ENCODE measurements at places on chromosomes 16 and 17.

DNA sequence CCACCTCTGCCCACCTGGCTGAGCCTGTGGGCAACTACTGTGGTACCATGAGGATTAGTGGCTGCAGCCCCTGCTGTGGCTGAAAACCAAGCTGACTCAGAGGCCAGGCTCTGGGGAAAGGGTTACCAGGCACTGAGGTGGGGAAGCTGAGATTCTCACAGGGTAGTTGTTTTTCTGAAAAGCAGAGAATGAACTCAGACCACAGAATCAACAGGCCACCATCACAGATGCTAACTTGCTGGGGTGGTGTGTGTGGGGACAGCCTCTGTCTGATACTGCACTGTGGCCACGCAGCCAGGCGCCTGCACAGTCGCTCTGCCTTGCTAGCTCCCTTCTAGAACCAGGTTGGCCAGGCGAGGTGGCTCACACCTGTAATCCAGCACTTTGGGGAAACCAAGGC, 28.8 kb downstream of the NPLOC4 start:
- DNase-seq: no peak

GRCh38 chr17:69728816-69729215, 314.3 kb downstream of the MAP2K6 start:
- no peak for DNase-seq

DNA sequence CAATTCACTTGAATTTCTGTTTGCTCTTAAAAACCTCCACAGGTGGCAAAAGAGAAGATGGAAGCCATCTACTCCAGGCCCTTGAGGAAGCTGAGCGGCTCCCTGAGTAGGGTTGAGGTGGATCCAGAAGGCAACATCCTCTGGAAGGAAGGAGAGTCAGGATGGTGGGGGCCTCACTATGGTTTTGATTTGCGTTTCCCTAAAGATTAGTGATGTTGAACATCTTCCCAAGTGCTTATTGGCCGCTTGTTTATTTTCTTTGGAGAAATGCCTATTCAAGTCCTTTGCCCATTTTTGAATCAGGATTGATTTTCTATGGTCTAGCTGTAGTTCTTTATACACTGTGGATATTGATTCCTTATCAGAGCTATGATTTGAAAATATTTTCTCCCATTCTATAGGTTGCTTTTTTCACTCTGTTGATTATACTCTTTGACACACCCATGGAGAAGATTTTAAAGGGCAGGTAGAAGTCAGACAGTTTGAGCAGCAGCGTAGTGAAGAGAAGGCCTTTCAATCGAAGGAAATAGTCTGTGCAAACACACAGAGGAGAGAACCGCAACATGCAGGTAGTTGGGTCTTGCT, 58.6 kb downstream of the WSB1 start:
- DNase-seq: no peak

GRCh38 chr16:87956365-87957231, 5.4 kb downstream of the BANP start:
- no peak for DNase-seq

DNA sequence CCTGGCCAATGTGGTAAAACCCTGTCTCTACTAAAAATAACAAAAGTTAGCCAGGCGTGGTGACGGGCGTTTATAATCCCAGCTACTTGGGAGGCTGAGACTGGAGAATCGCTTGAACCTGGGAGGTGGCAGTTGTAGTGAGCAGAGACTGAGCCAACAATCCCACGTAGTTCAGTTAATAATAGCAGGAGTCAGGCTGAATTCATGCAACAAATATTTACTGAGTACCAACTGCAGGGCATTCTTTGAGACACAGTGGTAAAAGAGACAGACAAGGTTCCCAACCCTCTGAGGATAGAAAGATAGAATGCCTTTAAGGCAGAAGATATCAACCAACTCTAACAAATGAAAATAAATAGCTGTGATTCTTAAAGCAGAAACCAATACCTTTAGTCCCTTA, 39.1 kb downstream of the SPOP start:
- no peak for DNase-seq

- DNase-seq: no peak
Measured at GRCh38 chr16:89924297-89924924, 1.3 kb downstream of the TUBB3 start.

Measured in NK-92 treated with Interleukin-12 subunit alpha and Interleukin-12 subunit beta, amount 100 ng/mL, for 24 hours (cell line).